ENCODE measurements at places on chromosomes 6 and 20. TPM values are rescaled to one million over a fixed set of nuclear protein-coding genes. Genes with fewer than 3 reads are reported as not detected.

- no peak for DNase-seq
Observed at GRCh38 chr20:56018716-56019115, 13.4 kb upstream of the CBLN4 start.

GRCh38 chr6:63565727-63566596 is 6.3 kb upstream of the LOC128125822 start:
- no peak for DNase-seq

DNA sequence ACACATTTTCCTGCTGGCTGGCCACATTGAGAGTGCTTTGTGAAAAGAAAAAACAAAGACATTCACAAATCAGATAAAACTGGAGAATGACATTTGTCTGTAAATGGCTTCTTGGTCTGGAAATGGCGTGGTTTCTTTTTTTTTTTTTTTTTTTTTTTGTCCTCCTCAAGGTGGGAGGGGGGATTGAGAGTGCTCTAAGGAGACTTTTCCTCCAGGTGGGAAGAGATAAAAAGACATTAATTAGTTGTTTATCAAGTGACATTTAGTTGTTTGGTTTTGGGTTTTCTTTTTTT is 40.4 kb downstream of the GNAS start:
- no peak for DNase-seq

DNA sequence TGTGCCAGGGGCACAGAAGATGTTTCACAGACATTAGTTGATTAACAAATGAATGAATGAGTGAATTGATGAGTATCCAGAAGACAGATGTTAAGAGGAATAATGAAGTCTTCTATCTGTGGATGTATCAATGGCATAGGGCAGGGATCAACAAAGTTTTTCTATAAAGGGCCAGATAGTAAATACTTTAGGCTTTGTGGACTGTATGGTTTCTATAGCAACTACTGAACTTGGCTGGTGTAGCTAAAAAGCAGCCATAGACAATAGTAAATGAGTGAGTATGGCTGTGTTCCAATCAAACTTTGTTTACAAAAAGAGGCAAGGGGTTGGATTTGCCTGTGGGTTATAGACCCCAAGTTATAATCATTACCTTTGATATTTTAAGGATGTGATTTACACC is 144.0 kb downstream of the PRL start:
- DNase-seq = peak; percentile 51

GRCh38 chr6:37779902-37780628 is 39.5 kb upstream of the ZFAND3 start:
- DNase-seq = no peak

- peak; percentile 57 for DNase-seq
Observed at GRCh38 chr6:75458895-75459294, 34.7 kb downstream of the FILIP1 start.

DNA sequence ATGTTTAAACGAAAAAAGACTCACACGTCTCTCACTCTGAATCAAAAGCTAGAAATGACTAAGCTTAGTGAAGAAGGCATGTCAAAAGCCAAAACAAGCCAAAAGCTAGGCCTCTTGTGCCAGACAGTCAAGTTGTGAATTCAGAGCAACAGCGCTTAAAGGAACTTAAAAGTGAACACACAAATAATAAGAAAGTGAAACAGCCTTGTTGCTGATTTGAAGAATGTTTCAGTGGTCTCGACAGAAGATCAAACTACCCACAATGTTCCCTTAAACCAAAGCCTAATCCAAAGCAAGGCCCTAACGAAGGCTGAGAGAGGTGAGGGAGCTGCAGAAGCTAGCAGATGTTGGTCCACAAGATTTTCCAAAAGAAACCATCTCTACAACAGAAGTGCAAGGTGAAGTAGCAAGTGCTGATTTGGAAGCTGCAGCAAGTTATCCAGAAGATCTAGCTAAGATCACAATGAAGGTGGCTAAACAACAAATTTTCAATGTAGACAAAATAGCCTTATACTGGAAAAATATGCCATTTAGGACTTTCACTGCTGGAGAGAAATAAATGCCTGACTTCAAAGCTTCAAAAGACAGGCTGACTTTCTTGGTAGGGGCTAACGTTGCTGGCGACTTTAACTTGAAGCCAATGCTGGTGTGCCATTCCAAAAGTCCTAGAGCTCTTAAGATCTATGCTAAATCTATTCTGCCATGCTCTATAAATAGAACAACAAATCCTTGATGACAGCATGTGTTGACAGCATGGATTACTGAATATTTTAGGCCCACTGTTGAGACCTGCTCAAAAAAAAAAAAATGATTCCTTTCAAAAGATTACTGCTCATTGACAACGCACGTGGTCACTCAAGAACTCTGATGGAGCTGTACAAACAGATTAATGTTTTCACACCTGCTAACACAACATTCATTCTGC is 40.3 kb downstream of the SEC63 start:
- DNase-seq = no peak

DNA sequence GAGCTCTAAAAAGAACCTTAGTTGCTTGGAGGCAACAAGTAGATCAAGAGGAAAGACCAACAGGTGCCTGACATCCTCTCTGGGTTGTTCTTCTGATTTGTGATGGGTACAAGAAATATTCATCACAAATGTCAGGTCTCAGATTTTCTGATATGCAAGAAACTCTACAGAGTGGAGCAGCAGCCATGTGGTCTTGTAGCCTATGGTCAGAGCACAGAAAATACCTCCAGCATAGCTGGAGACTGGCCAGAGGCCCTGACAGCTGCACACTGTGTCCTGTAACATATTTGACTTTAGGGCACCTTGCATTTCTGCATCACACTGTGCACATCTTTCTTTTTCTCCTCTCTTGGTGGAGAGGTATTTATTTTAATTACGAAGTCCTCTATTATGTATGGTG is 116.3 kb downstream of the GMPR start:
- DNase-seq = no peak

GRCh38 chr6:5379647-5380242 is 118.4 kb downstream of the FARS2 start:
- DNase-seq = no peak

DNA sequence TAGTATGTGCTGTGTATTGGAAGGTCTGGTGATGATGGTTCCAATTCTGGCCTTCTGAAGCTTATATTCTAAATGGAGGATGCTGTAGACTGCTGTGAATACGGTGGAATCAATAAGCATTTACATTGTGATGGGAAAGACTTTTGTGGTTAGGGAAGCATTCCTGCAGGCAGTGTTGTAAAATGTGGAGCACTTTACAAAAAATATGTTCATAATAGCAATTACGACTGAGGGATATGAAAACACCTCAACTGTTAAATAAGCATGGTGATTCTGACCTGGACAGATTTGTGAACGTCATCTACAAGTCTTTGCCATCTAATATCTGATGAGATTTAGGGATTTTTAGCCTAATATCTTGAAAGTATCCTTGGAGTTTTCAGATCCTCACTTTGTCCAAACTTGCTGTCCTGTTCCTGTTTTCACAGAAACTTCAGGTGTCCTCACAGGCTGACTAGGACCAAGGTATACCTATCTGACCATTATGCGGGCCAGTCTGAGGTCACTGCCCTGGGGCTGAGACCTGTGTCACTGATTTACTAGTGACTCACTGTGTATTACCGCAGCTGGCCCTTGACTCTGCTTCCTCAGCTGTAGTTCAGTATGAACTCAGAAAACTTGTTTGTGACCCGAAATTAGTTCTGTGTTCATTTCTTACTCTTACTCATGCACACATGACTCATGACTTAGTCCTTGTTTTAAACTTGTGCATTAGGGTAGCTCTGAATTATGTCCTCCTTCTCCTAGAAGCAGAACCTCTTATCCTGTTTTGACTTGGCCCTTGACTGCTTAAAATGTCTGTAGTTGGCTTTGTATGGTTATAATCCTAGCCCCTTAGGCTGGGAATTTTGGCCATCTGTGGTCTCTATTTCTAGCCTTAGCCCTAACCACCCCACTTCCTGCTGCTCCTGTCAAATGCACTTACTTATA is 343.0 kb downstream of the CDKAL1 start:
- DNase-seq = no peak

DNA sequence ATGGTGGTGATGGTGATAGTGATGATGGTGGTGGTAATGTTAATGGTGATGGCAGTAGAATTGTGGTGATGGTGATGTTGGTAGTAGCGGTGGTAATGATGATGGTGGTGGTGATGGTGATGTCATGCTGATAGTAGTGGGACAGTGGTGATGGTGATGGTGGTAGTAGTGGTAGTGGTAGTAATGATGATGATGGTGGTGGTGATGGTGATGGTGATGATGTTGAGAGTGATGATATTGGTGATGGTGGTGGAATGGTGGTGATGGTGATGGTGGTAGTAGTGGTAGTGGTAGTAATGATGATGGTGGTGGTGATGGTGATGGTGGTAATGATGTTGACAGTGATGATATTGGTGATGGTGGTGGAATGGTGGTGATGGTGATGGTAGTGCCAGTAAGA is 128.8 kb downstream of the LPA start:
- DNase-seq = no peak

GRCh38 chr6:157517601-157518359 is 136.8 kb downstream of the ZDHHC14 start:
- DNase-seq = no peak

DNA sequence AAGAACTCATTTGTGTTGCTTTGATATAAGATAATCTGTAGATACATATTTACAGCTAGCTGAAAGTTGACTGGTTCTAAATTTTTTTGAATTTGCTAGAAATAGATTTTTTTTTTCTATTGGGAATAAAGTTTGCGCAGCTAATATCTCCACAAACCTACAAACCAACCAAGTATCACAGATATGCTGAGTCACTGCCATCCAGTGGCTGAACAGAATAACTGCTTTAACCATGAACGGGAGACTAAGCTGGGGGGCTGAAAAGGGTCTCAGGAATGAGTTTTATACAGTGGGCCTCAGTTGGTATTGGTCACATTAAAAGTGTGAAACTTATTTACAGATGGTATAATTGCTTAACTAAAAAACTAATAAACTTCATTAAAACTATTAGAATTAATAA is 326.7 kb upstream of the CNR1 start:
- DNase-seq = no peak

DNA sequence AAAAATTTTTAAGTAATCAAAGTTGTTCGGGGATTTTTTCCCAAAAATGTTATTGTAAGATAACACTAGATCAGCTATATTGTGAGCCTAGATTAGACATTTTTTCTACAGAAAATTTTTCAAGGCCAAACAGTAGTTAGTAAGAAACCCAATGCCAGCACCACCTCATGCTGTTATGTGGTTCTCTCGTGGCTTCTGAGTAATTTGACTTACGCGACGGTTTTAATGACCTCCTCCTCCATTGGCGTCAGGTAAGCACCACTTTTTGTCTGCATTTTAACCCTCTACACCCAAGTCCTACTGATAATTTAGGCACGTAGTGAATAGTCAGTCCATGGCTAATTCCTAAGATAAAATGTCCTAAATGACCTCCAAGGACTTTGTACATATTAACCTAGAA is 9.7 kb downstream of the RPS6KA2 start:
- DNase-seq = no peak

GRCh38 chr20:49785852-49786175 is 26.8 kb upstream of the SLC9A8 start:
- no peak for DNase-seq

GRCh38 chr6:169008641-169009257 is 244.9 kb downstream of the THBS2 start:
- DNase-seq = no peak

DNA sequence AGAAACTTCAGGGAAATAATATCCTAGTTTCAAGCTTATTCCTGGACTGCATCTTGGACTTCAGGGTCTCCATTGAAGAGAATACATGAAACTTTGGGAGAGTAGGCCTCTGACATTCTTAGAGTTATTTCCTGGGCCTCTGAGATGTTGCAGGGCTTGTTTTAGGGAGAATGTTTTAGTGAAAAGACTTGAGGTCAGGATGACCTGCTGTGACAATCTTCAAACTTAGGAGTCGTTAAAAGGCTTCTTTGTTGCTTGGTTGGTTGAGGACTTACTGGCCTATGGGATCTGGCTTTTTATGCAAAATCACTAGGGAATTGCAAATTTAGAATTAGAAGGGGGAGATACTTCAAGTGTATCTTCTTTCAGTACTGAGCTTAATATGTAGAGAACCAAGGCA is 613.2 kb upstream of the FLRT3 start:
- DNase-seq = no peak

GRCh38 chr20:57351042-57351783 is at the start of gene RAE1:
RAE1 (plus strand) TSS chr20:57351255; CDS start chr20:57354039, 2,784 bp downstream.
- peak; percentile 98 for DNase-seq

DNA sequence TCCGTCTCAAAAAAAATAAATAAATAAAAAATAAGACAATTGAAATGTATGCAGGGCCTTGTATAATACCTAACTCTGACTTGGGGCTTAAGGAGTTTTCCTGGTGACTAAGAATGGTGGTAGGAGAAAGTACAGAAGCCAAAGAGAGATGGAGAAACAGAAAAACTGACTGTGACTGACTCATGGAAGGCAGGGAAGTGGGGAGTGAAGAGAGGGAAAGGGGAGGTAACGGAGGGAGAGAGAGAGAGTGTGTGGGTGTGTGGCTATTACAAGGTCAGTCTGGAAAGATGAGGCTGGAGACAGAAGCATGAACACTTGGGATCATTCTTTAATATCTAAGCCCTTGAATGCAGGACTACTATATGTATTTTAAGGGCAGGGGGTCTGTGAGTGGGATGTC is 38.5 kb downstream of the SNRNP48 start:
- DNase-seq = peak; percentile 72

GRCh38 chr20:34720266-34720665 is 16.1 kb downstream of the TP53INP2 start:
- DNase-seq = no peak

DNA sequence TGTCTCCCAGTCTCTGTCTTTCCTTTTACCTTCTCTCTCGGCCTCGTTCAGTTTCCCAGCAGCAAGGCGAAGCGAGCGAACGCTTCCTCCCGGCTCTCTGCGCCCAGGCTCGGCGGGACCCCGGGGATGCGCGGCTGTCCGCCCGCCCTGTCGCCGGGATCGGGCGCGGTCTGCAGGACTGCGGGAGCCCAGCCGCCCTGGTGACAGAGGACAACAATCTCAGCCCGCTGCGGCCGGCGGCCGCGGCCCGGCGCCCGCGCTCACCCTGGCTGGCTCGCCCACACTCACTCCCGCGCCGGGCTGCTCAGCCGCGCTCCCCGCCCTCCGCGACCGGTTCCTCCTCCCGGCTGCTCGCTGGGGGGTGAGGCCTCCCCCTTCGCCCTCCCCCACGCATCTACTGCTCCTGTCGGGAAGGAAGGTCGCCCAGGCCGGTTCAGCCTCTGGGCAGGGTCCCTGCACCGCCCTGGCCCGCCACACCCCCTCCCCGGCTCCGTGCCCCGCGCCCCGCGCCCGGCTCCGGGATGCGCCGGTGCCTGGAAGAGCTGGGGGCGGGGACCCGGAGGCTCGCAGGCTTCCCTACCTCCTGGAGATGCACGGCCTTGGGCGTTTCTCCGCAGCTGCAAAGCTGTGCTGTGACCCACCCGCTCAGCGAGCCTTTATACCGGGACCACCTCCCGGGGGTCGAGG is 410 bp downstream of the SYNE1 start:
- peak; percentile 37 for DNase-seq

- DNase-seq = no peak
Observed at GRCh38 chr6:25254671-25255070, 24.5 kb upstream of the CARMIL1 start.

GRCh38 chr6:167462514-167463312 is 137.8 kb downstream of the TTLL2 start:
- DNase-seq = no peak

GRCh38 chr6:75526502-75527127 is 33.0 kb upstream of the FILIP1 start:
- peak; percentile 82 for DNase-seq

CNR1 gene
- 0.13 TPM for total RNA-seq

PSMB9 gene
- 4.3 TPM for total RNA-seq

IPCEF1 gene
- total RNA-seq = 1.4 TPM

HRH3 gene
- total RNA-seq = 0.35 TPM

RHAG gene
- total RNA-seq = 0.35 TPM

BMP7 gene
- total RNA-seq = 3.8 TPM

PKIB gene
- 1.6 TPM for total RNA-seq

HFE gene
- total RNA-seq = 3.1 TPM

Measured in muscle of leg (tissue), 16 donors.